Lung (tissue), 17 donors: ENCODE measurements at places on chromosomes 1 and 21. TPM values are rescaled to one million over a fixed set of nuclear protein-coding genes. Genes with fewer than 3 reads are reported as not detected.

Gene VWA5B1
- 0.40 TPM for total RNA-seq

Gene HHIPL2
- total RNA-seq = 0.98 TPM

Gene CSRP1
- total RNA-seq = 278 TPM

Gene TNFAIP8L2
- 3.4 TPM for total RNA-seq

DNA sequence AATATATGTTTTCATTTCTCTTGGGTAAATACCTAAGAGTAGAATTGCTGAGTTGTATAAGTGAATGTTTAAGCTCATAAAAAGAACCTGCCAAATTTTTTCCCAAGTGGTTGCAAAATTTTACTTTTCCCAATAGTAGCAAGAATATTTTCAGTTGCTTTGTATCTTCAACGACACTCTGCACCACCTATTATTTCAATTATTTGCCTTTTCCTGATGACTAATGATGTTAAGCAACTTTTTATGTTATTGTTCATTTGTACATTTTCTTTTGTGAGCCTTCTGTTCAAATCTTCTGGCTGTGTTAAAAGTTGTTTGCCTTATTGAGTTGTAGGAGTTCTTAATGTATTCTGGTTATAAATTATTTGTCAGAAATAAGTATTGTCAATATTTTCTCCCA is 299.1 kb upstream of the NRIP1 start:
- no peak for DNase-seq
